T-cell (primary cell): ENCODE measurements at places on chromosomes 16 and 17.

GRCh38 chr16:66551788-66552285, 539 bp upstream of the CKLF start:
- DNase-seq: peak; percentile 8

- DNase-seq: no peak
Measured at GRCh38 chr16:56005958-56006357, 130.8 kb upstream of the CES5A start.

- no peak for DNase-seq
Measured at GRCh38 chr17:16462070-16462864, 29.7 kb downstream of the LRRC75A start.

GRCh38 chr17:13590441-13590840, 11.3 kb downstream of the HS3ST3A1 start:
- no peak for DNase-seq

- no peak for DNase-seq
Measured at GRCh38 chr16:22775220-22775922, 38.6 kb upstream of the HS3ST2 start.
